Muscle of leg (tissue), 16 donors: ENCODE measurements at places on chromosomes 4 and X.

DNA sequence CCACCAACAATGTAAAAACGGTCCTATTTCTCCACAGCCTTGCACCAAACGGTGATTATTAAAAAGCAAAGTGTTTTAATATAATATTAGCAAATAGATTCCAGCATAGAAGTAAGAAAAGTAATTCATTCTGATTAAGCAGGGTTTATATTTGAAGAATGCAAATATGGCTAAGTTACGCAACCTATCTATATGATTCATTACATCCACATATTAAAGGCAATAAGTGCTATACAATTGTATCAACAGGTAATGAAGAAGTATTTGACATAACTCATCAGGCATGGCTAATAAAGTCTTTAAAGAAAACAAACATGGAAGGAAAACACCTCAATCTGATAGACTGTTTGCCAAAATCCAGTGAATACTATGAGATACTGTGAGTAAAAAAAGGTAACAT lies 29.0 kb downstream of the KCNE5 start:
- DNase-seq = no peak

GRCh38 chr4:68267433-68267944 lies 22.0 kb upstream of the TMPRSS11B start:
- no peak for DNase-seq

GRCh38 chr4:68076194-68076593 lies 53.5 kb downstream of the TMPRSS11F start:
- no peak for DNase-seq

- DNase-seq = peak; percentile 86
Observed at GRCh38 chr4:137387924-137388323, 144.4 kb downstream of the PCDH18 start.

- DNase-seq = peak; percentile 14
Observed at GRCh38 chrX:149371986-149372385, 133.1 kb downstream of the IDS start.

DNA sequence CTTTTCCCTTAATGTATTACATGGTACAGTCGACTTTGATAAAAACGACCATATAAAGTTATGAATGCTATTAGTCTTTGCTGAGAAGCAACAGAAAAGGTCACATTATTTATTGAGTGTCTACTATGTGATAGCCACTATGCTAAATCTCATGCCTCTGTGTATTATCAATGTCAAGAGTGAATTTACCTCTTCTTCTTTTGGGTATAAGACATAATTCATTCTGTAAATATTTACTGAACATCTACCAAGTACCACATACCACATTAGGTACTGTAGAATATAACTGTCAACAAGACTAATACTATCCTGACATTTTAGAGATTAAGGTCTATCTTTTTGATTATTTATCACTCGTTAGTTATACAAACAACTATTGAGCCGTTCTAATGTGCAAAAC lies 268.7 kb upstream of the FTHL17 start:
- DNase-seq = no peak

GRCh38 chrX:38484607-38485498 lies 76.5 kb upstream of the TSPAN7 start:
- no peak for DNase-seq

DNA sequence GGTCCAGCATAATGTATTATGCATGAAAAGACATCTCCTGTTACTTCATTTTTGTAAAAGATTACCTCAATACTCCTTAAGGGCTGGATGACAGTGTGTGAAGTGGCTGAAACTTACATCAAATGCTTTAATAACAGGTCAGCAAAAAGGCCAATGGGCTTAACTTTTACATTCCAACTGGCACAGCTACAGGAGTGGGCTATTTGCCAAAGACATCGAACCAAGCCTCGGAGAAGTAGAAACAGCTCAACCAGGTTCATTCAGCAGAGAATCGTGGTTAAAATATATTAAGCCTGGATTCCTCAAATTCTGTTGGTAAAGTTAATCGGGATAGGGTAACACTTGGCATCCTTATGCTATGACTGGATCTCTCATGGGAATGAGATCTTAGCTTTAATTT lies 639.7 kb downstream of the TRIML1 start:
- DNase-seq = peak; percentile 14

DNA sequence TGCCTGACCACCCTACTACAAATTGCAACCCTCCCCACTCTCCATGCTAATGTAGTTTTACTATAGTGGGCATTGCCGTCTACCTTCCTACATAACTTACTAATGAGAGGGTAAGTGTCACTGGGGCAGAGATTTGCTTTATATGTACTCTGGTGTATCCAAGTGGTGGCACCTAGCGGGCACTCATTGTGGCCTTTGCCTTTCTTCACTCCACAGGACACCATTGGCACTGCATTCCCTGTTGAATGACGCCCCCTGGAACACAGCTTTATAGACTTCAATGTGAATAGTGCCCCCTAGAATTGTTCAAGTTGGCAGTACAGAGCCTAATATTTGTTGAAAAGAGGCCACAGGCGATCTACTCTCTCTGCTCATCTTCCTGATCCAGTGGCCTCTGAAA lies 215.8 kb downstream of the MID1IP1 start:
- no peak for DNase-seq

- DNase-seq = peak; percentile 19
Observed at GRCh38 chrX:9525511-9526248, 60.8 kb downstream of the TBL1X start.

DNA sequence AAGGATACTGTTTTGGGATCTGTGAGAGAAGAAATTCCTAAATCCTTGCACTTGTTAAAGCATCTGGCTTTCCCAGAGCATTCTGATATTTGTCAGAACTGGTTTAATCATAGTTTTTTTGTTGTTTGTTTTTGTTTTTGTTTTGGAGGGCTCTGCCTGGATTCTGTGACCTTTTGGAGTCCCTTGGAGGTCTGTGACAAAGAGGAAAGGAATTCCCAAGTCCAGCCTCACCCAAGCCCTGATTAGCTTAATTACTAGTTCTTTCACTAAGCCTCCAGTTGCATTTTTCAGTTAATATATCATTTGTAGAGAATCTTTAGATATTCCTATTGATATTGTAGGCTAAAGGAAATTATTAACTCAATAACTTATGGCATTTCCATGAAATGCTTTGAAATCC lies 711 bp downstream of the ACE2 start:
- DNase-seq = no peak

DNA sequence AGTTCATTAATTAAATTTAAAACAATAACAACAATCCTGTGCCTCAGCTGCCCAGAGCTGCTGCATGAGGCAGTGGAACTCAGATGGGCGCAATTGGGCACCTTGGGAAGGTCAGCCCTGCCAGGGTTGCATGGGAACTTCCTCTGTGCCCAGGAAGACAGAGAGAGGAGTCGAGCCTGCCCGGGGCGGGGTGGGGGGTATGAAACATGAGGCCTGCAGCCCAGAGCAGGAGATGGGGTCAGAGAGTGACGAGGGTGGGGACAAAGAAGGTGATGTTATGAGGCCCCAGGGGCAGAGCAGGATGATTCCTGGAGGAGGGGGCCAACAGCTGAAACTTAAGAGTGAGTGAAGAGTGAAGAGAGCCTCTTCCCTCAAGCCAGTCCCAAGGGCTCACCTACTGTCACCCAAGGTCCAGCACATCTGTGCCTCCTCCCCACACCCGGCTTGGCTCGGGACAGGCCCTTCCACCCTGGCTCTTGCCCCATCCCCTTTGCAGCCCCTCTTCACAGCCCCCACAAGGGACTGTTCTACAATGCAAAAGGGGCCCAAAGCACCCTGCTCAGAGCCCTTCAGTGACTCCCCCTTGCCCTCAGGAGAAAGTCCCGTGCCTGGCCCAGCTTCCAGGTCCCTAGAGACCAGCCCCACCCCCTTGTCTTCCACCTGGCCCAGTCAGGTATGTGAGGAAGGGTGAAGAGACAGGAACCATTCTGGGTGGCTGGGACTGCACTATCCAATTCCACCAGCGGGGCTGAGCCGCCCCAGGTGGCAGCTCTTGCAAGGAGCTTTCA lies 31.4 kb downstream of the HMX1 start:
- DNase-seq = no peak

- DNase-seq = no peak
Observed at GRCh38 chr4:75338352-75338880, 175.8 kb downstream of the RCHY1 start.
